ENCODE measurements at places on chromosomes 3 and 15.

GRCh38 chr3:168977716-168978374, 685.7 kb downstream of the MECOM start:
- DNase-seq: no peak

GRCh38 chr15:65275728-65276126, 11.0 kb downstream of the PARP16 start:
- DNase-seq: no peak

DNA sequence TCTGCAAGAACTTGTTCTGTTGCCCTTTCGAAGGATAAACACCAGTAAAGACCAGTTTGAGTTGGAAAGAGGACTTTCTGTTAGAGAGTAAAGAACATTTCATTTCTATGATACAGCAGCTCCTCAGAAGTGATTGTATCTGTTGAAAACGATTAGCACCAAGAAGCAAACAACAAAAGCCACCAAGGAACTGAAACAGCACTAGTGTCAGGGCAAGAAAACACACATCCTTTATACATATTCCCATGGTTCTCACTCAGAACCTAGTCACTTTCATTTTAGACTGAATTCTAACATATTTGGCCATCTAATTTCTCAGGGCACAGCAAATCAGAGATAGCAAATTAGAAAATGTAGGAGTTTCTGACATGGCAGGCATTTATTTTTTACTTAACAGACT, 116.1 kb downstream of the ATP1B3 start:
- DNase-seq: no peak

DNA sequence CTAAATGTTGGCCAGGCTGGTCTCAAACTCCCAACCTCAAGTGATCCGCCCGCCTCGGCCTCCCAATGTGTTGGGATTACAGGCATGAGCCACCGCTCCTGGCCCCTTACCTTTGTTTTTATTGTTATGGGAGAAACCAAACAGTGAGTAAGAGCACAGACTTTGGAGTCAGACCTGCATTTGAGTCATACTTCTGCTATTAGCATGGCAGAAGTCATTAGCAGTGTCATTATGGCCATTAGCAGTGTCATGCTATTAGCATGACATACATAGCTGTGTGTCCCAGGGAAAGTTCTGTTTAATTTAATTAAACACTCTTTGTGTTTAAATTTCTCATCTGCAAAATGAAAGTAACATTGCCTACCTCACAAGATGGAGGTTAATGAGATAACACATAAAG, 54.8 kb downstream of the SQOR start:
- DNase-seq: no peak

- no peak for DNase-seq
Observed at GRCh38 chr3:50581459-50581842, 12.1 kb downstream of the HEMK1 start.

GRCh38 chr3:133572158-133573053, 1.1 kb upstream of the CDV3 start:
- no peak for DNase-seq

DNA sequence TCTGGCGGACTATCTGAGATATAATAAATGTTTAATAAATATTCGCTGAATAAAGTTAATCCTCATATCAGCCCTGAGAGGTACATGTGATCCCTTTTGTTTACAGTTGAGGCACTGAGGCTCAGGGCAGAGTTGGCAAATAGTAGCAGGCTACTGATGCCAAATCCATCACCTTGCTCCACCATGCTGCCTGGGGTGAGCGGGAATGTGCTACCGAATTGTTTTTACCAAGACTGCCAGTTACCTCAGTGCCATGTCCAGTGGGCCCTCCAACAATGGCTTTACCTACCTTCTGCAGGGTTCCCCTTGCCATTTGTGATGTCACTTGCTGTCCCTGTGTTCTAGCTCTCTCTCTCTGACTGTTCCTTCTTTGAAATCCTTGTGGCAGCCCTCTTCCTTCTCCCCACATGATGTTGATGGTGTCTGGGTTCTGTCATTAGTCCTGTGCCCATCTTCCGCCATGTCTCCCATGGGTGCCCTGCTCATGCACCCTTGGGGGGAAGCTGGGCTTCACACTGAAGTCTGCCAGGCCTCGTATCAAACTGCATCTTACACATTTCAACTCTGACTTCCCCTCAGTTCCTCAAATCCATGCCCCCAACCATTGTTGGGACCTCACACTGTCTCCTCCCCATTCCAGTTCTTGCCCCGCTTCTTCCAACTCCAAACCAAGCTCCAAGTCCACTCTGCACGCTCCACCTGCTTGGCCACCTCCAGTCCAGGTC, 35.4 kb downstream of the SLCO2A1 start:
- DNase-seq: no peak

- DNase-seq: no peak
Observed at GRCh38 chr3:136792556-136793330, 26.2 kb upstream of the SLC35G2 start.

DNA sequence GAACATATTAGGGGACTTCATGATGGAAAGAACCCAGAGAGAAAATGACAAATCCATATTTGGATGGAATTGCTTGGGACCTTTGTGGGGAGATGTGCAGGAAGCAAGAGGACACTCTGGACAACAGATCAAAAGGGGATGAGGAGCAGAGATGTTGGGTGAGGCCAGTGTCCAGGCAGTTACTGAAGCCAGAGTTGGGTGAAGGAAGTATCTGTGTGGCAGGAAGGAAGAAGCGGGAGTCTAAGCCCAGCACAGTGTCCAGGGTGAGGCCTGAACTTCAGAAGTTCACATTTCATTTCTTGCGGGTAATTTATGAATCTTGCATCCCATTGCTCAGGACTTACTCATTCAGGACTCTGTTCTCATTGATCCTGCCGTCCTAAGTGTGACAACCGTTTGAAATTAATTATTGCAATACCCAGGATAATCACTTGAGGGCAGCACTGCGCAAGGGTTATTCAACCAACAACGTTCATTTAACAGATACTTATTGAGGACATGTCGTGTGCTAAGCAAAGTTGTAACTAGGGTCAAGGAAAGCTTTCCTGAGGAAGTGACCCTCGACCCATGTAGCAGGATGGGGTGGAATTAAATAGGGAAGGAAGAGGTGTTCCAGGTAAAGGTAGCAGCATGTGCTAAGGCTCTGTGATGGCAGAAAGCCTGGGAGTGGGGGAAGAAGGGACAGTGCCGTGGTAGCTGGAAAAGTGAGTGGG, 61.3 kb upstream of the CMTM8 start:
- DNase-seq: peak; percentile 35

All from stimulated activated CD8-positive, alpha-beta memory T cell treated with anti-CD3 and anti-CD28 coated beads, Interleukin-4, amount 100 ng/mL, for 4 hours (primary cell).